Activated CD4-positive, alpha-beta T cell treated with anti-CD3 and anti-CD28 coated beads for 48 hours (primary cell): ENCODE measurements at places on chromosomes 3 and 15.

DNA sequence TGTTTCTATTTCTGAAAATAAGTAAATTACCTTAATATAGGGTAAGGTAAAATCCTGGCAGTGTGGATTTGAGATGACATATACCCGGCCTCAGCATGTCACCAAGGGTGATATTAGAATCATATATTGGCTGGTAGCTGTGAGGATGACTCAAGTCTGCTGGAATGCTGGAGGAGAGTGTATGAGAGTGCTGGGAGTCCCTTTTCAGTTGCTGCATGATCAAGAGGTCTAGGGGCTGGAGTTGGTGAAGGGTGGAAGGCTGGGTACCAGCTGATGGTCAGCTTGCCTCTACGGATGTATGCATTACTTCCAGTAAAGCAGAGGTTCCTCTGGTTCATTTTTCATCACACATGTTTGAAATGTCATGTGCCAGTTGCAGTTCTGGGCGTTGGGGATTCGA is 40.6 kb downstream of the SLC25A26 start:
- DNase-seq, result no peak

DNA sequence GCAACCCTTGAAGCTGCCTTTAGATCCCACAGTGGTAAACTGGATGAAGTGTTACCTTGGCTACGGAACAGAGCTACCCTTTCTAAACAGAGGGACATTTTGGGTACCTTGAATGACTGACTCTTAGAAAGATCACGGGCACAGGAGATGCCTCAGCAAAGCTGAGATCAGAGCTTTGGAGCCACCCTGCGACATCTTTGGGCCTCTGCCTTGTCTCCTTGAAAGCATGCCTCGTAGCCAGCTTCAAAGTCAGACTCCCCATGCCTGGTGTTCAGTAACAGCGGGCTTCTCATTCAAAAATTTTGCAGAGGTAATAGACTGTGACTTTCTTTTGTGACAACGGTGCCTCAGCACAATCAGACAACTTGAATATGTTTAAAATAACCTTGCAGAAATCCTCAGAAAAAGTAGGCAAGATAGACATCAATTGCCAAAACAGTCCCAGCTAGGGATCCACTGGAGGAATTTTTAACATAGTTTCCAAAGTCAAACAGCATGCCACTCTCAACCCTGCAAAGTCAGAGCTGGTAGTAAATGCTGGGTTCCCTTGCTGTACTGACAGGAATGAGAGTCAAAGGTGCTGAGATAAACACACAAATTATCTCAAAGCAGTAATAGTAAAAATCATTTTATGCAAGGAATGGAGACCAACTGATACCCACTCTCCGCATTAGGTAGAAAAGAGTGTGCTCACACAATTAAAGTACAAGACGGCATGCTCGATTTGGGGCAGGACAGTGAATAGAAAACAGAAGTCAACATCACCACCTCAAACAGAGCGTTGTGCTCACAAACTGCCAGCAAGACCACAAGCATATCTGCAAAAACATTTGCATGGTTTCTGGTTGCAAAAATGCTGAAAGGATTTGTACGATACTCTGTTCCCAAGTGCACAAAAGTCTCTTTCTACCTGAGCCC is 82.1 kb downstream of the MYO1E start:
- DNase-seq, result no peak

- DNase-seq, result no peak
Observed at GRCh38 chr3:194849166-194849875, 163.6 kb downstream of the FAM43A start.

GRCh38 chr3:7682822-7683229 is 818.8 kb upstream of the LMCD1 start:
- DNase-seq, result no peak

- DNase-seq, result no peak
Observed at GRCh38 chr15:45604326-45604725, 17.1 kb downstream of the BLOC1S6 start.

DNA sequence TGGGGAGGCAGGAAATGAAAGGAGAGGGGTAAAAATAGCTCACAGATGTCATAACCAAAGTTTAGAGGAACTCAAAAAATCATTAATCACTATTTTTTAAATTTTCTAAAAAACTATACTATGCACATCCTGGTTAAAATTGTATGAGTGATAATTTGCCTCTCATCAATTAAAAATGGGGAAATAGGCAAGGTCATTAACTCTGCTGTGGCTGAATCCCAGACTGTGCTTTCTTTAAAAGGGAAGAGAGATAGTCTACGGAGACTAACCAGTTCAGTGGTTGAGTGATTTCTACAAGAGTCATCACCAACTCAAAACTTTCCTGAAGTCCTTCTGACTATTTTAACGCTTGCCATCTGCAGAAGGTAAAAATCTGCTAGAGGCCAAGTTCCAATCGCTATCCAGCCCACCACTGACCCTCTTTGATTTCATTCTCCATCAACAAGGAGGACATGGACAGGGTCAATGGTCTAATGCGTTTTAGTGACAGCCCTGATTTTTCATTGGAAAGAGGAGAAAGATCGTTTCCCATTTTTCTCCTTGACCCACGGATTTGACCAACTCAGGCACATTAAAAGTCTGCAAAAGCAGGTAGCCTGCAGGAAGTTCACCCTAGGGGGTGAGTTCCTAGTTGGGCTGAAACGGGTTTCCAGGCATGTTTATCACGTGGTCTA is 850 bp downstream of the SUCLG2 start:
- no peak for DNase-seq

GRCh38 chr3:69560818-69561217 is 174.9 kb upstream of the FRMD4B start:
- DNase-seq, result no peak
